ENCODE measurements at places on chromosomes 16 and 17. TPM values are rescaled to one million over a fixed set of nuclear protein-coding genes. Genes with fewer than 3 reads are reported as not detected.

Gene OTOP3
- total RNA-seq, result not detected

Gene CAVIN1
- total RNA-seq, result 1,158 TPM

GRCh38 chr17:66152756-66153155 lies 39.2 kb downstream of the CEP112 start:
- H3K4me3 ChIP-seq, result no peak overlapping the region
- H3K36me3 ChIP-seq, result peaks cover 13% of the 10 kb centered on the region
- peak; percentile 51 for DNase-seq
- H3K4me1 ChIP-seq, result peaks cover 15% of the 10 kb centered on the region
- no peak overlapping the region for H3K27ac ChIP-seq
- no peaks in the 10 kb centered on the region for H3K27me3 ChIP-seq

- H3K36me3 ChIP-seq, result no peaks in the 10 kb centered on the region
- no peak for DNase-seq
- H3K27me3 ChIP-seq, result no peaks in the 10 kb centered on the region
- no peak overlapping the region for H3K4me3 ChIP-seq
Observed at GRCh38 chr16:59566446-59566845, 832.3 kb upstream of the GOT2 start.

- no peak for DNase-seq
- no peak overlapping the region for H3K4me3 ChIP-seq
- H3K4me1 ChIP-seq, result peaks cover 21% of the 10 kb centered on the region
- 0 out of 2 replicates have a peak, but pooled peaks cover 6% of the 10 kb centered on the region for H3K36me3 ChIP-seq
Observed at GRCh38 chr17:49766918-49767530, 3.1 kb upstream of the FAM117A start.
